Astrocyte (in vitro differentiated cells and primary cell): ENCODE measurements at places on chromosomes 5 and 9.

DNA sequence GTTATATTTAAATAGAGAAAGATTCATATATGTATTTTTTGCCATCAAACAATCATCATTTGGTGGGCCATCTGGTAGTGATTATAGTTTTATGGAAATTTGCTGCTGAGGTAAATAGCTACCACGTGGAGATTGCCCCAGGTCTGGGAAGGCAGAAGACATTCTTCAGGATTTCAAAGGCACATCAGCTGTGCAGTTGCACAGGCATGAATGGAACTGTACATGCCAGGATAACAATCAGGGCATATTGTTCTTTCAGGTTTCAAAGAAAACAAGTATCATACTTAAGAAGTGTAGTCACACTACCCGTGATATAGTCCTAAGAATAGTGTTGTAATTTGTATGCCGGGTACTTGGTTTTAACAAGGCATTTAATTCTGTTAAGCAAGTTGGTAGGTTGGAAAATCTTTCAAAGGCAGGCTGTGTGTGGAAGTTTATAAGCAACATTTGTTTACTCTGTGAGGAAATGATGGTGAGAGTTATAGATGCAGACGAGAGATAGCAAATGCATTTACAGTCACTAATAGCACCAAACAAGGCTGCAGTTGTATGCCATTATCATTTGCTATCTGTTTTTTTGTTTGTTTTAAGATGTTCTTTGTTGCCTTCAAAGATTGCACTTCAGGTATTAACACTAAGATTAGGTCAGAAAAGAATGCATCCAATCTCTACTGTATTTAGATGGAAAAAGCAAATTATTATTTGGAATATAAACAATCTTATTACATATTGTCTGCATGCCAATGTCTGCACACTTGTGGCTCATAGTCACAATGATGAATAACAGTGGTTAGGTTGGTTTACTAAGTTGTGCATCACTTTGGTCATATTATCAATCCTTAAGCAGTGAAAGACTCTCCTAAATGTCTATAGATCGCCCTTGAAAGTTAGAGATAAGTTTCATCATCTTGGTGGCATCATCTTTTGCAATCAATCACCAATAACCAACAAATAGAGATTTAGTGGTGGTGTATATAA is 55.3 kb downstream of the RPS23 start:
- DNase-seq, result peak; percentile 44

- DNase-seq, result no peak
Observed at GRCh38 chr9:14831074-14831473, 79.2 kb downstream of the FREM1 start.

DNA sequence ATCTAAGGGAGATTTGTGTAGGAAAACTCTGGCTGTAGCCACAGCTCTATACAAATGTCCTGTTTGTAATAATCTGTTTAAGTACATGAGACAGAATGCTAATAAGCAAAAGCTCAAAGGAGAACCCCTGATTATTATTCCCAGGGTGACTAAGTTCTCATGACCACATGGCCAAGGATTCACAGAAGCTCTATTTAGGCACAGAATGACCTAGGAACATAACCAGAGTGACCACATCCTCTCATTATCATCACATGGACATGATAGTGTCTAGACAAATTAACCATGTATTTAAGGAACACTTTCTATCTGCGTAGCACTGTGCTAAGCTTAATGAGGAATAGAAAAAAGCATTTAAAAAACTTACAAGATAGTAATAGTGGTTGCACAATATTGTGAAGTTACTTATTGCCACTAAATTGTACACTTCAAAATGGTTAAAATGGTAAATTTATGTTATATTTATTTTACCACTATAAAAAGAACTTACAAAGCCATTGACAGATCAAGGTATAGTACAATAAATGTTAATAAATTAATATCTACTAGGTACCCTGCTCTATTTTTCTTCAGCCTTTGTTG is 56.3 kb downstream of the STX17 start:
- peak; percentile 35 for DNase-seq

DNA sequence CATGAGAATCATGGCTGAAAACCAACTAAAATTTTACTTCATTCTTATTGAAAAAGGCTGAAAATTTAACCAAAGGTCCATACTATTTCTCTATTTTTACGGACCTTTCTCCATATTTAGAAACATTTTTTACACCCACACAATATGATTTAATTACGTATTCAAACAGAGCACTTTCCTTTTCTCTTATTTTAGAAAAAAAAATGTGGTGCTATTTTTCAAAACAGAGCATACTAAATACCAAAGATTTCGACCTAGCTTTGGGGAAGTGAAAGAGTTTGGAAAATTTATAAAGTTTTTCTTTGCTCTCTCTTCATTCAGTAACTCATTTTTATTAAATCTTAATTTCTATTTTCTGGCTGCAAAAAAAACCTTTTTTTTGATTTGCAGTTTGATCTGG is 38.1 kb downstream of the RNF145 start:
- DNase-seq, result no peak

GRCh38 chr5:124806026-124806372 is 59.6 kb upstream of the ZNF608 start:
- no peak for DNase-seq

- no peak for DNase-seq
Observed at GRCh38 chr5:1363160-1363559, 18.3 kb upstream of the CLPTM1L start.

- no peak for DNase-seq
Observed at GRCh38 chr9:113475031-113475430, 11.5 kb downstream of the RGS3 start.

- DNase-seq, result peak; percentile 83
Observed at GRCh38 chr5:172766287-172767108, 4.5 kb downstream of the DUSP1 start.

DNA sequence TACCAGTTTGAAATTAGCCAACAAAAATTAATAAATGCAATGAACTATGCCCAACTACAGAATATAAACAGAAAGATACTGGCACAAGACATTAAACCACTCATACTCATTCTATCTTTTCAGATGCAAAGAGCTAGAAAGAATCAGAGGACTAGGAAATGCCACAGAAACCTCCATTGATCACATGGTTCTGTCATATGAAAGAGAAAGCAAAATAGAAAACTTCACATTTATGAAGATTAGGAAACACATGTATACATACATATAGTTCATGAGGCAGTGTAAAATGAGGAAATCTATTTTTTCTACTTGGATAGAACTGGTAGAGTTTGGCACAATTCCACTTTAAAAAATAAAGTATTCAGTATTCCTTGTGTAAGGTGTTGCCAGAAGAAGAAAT is 275.1 kb upstream of the PTGER4 start:
- DNase-seq, result no peak

- no peak for DNase-seq
Observed at GRCh38 chr5:59123595-59124561, 541.0 kb downstream of the RAB3C start.

- no peak for DNase-seq
Observed at GRCh38 chr9:85603936-85604335, 137.8 kb downstream of the AGTPBP1 start.

- peak; percentile 91 for DNase-seq
Observed at GRCh38 chr5:124746916-124747790, 714 bp upstream of the ZNF608 start.

DNA sequence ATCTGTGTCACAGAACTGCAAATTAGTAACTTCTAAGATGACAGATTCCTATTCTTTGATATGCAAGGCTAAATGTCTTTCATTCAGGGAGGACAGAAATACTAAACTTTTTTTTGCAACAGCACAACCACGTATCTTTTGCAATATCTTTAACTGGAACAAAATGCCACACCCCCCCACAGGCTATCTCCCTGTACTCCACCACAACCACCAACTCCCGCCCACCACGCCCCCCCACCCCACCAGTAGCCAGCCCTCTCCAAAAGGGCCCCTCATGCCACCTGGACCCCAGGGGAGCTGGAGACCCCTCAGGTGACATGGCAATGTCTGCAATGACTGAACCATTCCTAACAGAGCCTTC is 131.8 kb downstream of the ROR2 start:
- DNase-seq, result no peak

GRCh38 chr9:123375469-123376132 is 19.6 kb downstream of the CRB2 start:
- DNase-seq, result peak; percentile 18

DNA sequence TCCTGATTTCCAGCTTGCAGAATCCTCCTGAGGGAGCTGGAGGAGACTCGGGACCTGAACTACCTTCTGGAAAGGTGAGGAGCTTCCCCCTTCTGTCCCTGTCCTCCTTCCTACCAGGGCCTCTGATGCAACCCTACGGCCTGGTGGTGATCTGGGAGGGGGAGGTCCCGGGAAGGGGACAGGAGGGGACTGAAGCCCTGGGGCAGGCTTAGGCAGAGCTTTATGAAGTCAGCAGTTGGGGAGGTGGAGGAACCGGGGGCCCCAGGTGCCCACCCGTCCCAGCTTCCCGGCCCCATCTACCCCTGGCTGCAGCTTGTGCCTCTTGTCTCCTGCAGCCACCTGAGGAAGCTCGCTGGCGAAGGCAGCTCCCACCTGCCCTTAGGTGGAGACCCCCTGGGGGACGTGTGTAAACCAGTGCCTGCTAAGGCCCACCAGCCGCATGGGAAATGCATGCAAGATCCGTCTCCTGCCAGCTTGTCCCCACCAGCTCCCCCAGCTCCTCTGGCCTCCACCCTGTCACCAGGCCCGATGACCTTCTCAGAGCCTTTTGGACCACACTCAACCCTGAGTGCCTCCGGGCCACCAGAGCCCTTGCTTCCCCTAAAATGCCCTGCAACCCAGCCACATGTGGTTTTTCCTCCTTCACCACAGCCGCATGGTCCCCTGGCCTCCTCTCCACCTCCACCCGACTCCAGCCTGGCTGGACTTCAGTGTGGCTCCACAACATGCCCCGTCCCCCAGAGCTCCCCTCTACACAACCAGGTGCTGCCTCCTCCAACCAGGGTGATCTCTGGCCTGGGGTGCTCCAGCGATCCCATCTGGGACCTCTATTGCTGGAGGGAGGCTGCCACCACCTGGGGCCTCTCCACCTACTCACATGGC is 2.1 kb downstream of the SPATA31E1 start:
- no peak for DNase-seq

GRCh38 chr5:169029037-169029436 is 271.9 kb downstream of the SLIT3 start:
- DNase-seq, result peak; percentile 79

GRCh38 chr5:67268231-67269021 is 71.8 kb upstream of the CD180 start:
- DNase-seq, result peak; percentile 91

DNA sequence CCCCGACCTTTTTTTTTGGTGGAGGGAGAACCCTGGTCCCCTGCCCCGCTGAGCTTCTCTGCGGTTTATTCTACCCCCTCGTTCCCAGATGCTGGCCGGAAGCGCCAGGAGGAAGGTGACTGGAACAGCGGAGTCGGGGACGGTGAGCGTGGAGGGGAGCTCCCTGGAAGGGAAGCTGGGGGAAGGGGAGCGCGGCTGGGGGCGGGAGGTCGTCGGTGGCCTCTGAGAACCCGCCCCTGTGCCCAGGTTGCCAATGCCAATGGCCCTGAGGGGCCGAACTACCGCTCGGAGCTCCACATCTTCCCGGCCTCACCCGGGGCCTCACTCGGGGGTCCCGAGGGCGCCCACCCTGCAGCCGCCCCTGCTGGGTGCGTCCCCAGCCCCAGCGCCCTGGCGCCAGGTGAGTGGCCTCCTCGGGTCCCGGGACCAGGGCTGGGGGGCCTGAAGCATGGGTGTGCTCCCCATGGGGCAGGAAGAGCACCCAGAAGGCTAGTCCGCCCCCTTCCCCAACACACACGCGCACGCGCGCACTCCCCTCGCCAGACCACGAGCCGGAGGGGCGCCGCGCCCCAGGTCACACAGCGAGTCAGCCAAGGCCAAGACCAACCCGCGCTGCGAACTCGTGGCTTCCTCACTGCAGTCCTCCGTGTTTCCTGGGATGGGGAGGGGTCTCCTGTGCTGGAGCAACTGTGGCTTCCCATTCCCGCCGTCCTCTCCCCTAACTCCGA is 10.6 kb downstream of the MYOZ3 start:
- DNase-seq, result no peak

- DNase-seq, result peak; percentile 88
Observed at GRCh38 chr9:110555551-110556331, 23.8 kb downstream of the SVEP1 start.

DNA sequence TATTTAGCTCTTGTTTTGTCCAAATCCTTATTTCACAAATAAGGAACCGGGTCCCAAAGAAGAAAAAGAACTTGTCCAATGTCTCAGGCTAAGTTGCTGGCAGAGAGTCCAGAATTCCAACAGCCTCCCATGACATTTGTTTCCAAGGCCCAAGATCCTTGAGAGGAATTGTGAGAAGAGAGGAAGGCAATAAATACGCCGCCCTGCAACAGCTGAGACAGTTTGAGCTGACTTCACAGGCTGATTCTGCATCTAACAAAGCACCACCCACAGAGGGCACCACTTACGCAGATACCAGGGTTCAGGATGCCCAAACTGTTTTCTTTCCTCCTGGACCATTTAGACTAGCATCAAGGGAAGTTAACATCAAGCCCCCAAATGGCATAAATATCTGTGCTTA is 211.3 kb downstream of the FAM114A2 start:
- no peak for DNase-seq

DNA sequence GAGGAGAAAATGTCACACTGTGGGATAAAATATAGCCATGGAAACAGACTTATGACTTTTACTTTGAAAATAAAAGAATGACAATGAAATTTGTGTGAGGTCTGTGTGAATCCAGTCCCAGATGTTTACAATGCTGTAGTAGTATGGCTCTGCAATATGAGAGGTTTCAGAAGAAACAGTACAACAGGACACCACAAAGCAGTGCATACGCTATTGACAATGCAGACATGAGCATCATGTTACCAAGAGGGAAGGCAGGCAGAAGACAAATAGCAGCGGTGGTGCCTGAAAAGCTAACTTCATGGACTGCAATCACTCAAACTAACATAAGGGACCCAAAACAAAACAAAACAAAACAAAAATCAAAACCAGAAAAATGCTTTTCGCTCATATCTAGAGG is 1.8 kb downstream of the FGF10 start:
- DNase-seq, result no peak

GRCh38 chr9:114446036-114446435 is 58.3 kb upstream of the AKNA start:
- DNase-seq, result peak; percentile 57

DNA sequence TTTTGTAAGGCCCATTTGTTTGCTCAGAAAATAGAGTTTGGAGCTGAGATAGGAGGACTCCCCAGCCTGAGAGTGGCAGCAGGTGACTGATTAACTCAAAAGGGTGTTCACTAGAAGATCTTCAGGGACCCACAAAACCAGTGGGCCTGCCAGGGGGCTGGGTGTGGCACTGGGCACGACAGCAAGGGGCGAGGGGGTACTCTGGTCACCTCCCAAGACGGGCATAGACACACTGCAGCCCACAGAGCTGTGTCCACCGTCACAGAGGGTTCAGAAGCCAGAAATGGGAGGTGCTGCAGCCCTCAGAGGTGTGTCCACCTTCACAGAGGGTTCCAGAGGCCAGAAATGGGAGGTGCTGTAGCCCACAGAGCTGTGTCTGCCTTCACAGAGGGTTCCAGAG is 75.6 kb upstream of the CACNA1B start:
- DNase-seq, result no peak

GRCh38 chr5:158521995-158522394 is 577.7 kb downstream of the EBF1 start:
- DNase-seq, result no peak

- peak; percentile 10 for DNase-seq
Observed at GRCh38 chr9:127741831-127742434, 6.8 kb upstream of the TOR2A start.

GRCh38 chr5:155416765-155417164 is 403.2 kb downstream of the KIF4B start:
- no peak for DNase-seq
